SIG-M5 (cell line): ENCODE measurements at places on chromosomes 2 and 18.

GRCh38 chr2:233085839-233086150, 25.7 kb downstream of the INPP5D start:
- DNase-seq: no peak

GRCh38 chr2:861655-862354, 88.8 kb upstream of the SNTG2 start:
- no peak for DNase-seq

- no peak for DNase-seq
Measured at GRCh38 chr2:236706288-236706687, 136.7 kb downstream of the ACKR3 start.

DNA sequence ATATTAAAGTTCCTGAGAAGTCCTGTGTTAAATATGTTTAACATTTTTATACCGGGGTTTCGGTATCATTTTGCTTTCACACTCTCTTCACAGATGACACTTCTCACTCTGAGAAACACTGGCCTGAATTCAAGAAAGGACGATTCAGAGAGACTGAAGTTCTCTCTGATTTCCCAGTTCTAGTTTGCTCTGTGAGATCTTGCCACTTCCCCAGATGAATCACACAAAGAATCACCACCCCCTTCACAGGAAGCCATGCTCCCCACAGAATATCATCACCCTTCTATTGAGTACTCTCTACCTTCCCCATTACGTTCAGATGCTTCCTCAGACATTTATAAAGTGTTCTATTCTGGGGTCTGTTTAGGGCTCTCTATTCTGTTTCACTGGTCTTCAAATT, 16.1 kb upstream of the CD207 start:
- DNase-seq: no peak

- DNase-seq: no peak
Measured at GRCh38 chr18:11851806-11852337, 659 bp downstream of the CHMP1B start.

DNA sequence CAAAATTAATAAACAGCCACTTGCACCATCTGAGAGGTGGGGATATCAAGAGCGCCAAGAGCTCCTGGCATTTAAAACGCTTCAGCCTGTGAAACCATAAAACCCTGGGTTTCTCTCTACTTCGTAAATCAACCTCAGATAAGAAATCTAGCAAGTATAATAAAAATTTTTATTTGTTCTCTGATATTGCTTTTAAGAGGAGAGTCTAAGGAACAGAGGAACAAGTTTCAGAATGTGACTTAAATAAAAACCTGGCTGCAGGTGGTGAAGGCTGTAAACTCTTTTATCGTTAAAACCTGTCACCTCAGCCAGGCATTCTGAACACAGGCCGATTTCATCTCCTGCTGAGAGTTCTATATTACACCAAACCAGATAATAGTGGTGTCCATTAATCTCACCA, 9.9 kb downstream of the DYTN start:
- DNase-seq: no peak

DNA sequence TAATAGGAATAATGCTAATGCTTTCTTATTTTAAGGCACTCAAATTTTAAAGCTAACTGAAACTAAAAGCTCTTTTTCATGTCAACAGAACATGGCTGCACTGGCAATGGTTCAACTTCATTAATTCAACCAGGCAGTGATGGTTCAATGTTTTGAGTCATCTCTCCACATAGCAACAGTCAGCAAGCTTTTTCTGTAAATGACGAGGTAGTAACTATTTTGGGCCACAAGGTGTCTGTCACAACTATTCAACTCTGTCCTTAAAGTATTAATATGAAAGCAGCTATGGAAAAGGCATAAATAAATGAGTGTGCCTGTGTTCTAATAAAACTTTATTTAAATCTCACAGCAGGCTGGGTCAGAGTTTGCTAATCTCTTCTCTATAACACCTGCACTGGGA, 1425.6 kb upstream of the PIK3C3 start:
- no peak for DNase-seq

GRCh38 chr18:60445341-60445740, 72.8 kb upstream of the MC4R start:
- no peak for DNase-seq

DNA sequence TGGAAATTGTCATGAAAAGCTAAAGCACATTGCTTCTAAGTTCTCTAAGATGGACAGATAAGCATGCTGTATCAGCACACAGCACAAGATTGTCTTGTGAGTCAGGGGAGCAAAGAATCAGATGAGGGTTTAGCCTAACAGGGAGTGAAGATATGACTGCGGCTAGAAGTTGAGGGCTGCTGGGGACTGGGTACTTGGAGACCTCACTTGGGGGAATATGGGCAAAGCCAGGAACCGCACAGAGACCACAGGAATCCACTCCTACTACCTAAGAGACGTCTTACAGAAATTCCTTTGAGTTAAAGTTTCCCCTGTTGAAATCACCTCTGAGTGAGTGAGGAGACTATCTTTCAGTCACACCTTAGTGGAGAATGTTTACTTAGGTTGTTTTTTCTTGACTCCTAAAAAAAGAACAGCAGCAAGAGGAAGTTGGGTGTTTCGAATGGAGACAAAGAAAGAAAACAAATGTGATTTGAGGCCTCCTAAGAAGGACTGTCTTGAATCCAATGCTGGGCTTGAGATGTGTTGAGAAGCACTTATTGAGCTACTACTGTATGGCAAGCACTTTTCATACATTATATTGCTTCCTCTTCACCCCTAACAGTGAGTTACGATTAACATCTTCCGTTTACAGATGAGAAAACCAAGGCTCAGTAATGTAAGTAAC, 100.7 kb downstream of the ANKRD44 start:
- no peak for DNase-seq
